ENCODE measurements at places on chromosomes 6 and 20.
A peak's percentile ranks its signal among the peaks of the same experiment; 100 is the strongest.

DNA sequence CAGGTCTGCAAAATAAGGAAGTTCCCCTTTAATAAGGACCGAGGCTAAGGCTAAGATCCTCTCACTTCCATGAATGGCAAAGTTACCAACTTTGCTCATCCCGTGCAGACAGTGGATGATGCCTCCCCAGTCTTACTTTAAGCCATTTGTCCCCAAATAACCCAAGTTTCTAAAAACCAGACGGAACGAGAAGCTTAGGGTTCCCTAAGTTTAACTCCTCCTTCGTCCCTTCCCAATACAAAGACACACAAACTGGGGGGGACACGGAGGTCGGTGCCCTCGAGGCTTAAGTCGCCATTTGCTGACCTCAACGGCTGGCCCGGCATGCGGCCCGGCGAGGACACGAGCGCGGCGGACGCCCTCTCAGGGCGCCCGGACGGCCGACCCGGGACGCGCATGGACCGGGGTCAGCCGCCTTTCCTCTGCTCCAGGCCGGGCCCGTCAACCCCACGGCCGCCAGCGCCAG lies 527 bp downstream of the FBXO30 start:
- DNase-seq = no peak

- DNase-seq = no peak
These were observed 10.3 kb upstream of the TCP11 start for GRCh38 chr6:35151466-35151865.

- DNase-seq = no peak
These were observed 13.4 kb downstream of the LGSN start for GRCh38 chr6:63306420-63306819.

- no peak for DNase-seq
These were observed 144.5 kb upstream of the ID4 start for GRCh38 chr6:19692506-19693298.

DNA sequence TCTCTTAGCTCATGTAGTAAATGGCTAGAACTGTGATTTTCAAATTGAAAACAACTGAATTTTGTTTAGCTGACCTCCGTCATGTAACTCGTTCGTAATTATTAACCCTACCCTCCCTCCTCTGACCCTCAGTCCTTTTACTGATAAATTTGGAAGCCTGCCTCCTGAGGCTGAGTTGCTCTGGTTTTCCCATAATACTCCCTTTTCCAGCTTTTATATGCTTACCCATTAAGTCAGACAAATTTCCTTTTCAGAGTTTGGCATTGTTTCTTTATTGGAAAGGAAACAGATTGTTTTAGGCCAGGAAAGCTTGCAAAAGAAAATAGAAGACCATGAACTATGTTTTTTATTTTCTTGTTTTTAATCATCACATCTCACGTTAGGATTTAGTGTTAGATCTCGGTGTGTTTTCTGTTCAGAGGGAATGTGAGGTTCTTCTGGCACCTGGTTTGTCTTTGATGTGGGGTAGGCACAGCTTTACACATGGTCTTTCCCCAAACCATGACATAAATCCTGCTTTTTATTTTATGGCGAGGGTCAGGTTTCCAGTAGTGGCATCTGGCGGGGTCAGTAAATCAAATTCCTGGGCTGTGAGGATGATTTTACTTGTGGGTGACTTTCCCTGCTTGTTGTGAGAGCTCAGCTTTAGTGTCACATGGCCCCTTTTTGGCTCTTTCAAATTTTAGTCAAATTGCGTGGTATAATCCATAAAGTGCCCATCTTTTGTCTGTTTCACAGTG lies 24.5 kb downstream of the PLCB4 start:
- no peak for DNase-seq

GRCh38 chr6:70112716-70113115 lies 190.2 kb downstream of the COL9A1 start:
- DNase-seq = no peak

- DNase-seq = no peak
These were observed 8.2 kb upstream of the HRH3 start for GRCh38 chr20:62227977-62228958.

GRCh38 chr20:19181552-19181951 lies 30.9 kb upstream of the SLC24A3 start:
- DNase-seq = no peak

- DNase-seq = no peak
These were observed 236.8 kb upstream of the RREB1 start for GRCh38 chr6:6870921-6871320.

- no peak for DNase-seq
These were observed 71.9 kb upstream of the MLN start for GRCh38 chr6:33875696-33876095.

- no peak for DNase-seq
These were observed 9.1 kb downstream of the MTRF1L start for GRCh38 chr6:152993431-152993830.

DNA sequence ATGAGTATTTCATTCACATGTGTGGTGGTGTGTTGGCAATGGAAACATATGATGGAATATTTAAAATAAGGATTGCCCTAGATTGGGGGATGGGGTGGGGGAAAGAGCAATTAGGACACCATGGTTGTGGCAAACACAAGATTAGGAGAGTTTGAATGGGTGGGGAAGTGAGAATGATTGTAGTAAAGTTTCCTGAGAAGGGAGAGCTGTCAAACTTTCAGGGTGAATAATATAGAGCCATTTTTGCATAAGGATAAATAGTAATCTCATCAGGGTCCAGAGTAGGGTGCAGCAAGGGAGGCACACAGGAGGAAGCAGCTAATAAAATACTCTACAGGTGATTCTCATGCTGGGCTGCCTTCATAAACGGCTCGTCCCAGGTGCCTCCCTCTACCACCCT lies 294.9 kb upstream of the MARCKS start:
- no peak for DNase-seq

DNA sequence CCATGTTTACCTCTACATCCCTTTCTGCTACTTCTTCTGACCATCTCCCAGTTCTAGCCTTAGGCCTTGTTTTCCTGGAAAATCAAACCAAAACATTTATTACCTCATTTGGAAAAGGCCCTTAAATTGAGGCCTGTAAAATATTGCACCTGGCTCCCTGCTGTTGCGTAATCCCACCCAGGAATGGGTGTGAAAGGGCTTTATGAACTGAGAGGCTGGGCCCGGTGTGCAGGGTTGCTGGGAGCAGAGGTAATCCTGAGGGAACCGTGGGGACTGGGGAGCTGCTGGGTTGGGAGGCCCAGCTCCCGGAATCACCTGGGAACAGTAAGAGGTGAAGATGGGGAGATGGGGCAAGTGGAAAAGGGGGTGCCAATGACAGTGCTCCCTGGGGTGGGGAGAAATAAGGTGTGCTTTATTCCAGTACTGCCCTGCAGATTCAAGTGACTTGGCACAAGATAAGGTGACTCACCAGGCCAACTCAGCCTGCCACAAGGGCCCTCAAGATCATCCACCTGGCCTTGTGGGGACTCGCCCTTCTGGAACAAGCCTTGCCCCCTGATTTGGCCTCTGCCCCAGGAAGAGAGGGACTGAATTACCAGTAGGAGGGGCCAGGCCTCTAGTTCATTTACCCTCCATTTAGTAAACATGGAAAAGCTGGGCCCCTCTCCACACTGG lies 44.2 kb downstream of the KCNK5 start:
- DNase-seq = no peak

DNA sequence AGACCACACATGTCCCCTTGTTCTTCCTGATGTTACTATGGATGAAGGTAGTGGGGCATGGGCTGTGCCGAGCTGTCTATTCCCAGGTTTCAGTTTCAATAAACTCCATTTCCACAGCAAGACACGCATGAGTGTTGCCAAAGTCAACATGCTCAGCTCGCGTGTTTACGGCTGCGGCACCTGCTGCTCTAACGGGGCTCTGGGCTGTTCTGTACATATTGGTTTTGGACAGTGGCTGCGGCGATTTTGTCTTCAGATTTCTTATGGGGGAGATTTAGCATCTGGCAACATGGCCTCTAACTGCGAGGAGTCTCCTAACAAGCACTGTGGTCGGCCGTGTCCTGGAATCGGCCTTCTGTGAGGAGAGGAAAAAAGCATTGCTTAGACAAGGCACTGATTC lies 58.6 kb downstream of the TMEM242 start:
- peak; percentile 38 for DNase-seq

GRCh38 chr6:12785301-12785700 lies 68.7 kb downstream of the PHACTR1 start:
- DNase-seq = no peak

Measured in suprapubic skin (tissue), 4 donors.